Activated naive CD8-positive, alpha-beta T cell treated with anti-CD3 and anti-CD28 coated beads, Interleukin-2, amount 50 U/mL, for 16 hours (primary cell): ENCODE measurements at places on chromosomes 2 and 18.

- DNase-seq, result no peak
Observed at GRCh38 chr2:222281506-222281905, 17.3 kb downstream of the PAX3 start.

DNA sequence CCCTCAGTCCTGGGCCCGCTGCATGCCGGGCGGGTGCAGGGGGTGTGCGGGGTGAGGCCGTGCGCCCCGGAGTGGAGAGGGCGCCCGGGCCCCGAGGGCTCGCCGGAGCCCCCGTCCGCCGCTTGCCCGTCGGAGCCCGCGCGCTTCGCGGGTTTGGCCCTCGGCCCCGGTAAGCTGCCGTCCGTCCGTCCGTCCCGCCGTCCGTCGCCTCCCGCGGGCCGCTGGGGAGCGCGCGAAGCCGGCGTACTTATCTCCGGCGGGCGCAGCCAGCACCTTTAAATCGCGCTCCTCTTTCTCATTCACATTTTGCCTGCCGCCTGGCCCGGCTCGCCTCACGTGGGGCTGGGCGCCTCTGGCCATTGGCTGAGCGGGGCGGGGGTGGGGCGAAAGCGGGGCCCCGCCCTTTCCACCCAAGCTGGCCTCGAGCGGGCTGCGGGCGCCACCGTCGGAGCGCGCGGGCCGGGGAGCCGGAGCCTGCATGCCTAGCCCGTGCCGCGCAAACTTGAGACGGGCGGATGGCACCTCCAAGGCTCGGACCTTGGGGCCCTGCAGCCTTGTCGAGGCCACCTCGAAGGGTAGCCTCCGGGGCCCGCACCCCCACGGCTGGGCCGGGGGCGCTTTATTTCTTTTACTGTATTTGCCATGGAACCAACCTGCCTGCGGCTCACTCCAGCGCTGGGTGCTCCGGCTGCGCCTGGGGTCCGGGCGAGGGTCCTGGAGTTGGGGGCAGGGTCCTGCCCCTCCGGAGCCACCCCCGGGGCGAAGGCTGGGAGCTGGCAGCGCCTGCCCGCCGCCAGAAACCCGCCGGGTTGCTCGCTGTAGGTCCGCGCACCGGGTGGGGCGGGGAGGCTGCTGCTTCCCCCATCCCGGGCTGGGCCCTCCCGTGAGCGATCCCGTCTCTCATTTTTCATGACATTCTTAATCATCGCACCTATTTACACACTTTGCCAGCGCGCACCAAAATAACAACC is at the start of gene GBX2:
TSS of gene GBX2 (minus strand) at position 277 of the 971 bp plus-strand sequence. CDS start 415 bp downstream, outside the sequence.
- DNase-seq, result no peak

- DNase-seq, result no peak
Observed at GRCh38 chr2:196370381-196370780, 199.0 kb upstream of the STK17B start.

- no peak for DNase-seq
Observed at GRCh38 chr18:23422751-23423418, 30.2 kb upstream of the RIOK3 start.
